Activated naive CD8-positive, alpha-beta T cell treated with anti-CD3 and anti-CD28 coated beads for 36 hours (primary cell): ENCODE measurements at places on chromosomes 3 and 15. TPM values are rescaled to one million over a fixed set of nuclear protein-coding genes. Genes with fewer than 3 reads are reported as not detected.

GRCh38 chr3:134035836-134036235 lies 6.1 kb upstream of the SLCO2A1 start:
- H3K27ac ChIP-seq = no peak overlapping the region
- no peaks in the 10 kb centered on the region for H3K36me3 ChIP-seq
- no peak overlapping the region for H3K4me3 ChIP-seq
- no peak for DNase-seq
- peaks cover 22% of the 10 kb centered on the region for H3K27me3 ChIP-seq

Gene TMEM40
- total RNA-seq = not detected

Gene MYNN
- total RNA-seq = 18.7 TPM

- H3K27ac ChIP-seq = no peak overlapping the region
- no peak for DNase-seq
- peaks cover 26% of the 10 kb centered on the region for H3K36me3 ChIP-seq
- H3K4me3 ChIP-seq = no peak overlapping the region
- H3K27me3 ChIP-seq = no peaks in the 10 kb centered on the region
These were observed 192.5 kb upstream of the CGNL1 start for GRCh38 chr15:57183614-57184344.

GRCh38 chr3:135260025-135260424 lies 465.0 kb downstream of the EPHB1 start:
- H3K4me3 ChIP-seq = no peak overlapping the region
- DNase-seq = no peak
- peaks cover 3% of the 10 kb centered on the region for H3K27me3 ChIP-seq
- H3K36me3 ChIP-seq = no peaks in the 10 kb centered on the region
- no peak overlapping the region for H3K27ac ChIP-seq

Gene PP2D1
- total RNA-seq = not detected

Gene TEX55
- total RNA-seq = not detected

DNA sequence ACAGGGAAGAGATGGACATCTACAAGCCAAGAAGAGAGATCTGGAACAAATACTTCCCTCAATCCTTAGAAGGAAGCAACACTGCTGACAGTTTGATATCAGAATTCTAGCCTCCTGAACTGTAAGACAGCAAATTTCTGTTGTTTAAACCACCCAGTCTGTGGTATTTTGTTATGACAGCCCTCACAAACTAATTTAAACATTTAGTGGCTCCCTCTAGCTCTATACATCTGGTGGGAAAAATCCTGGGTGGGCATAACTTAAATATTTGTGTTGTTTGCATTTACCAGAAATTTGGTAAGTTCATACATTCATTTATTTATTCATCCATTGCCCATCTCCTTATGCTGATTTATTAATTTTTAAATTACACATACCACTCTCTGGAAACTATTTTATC lies 62.5 kb upstream of the GSK3B start:
- no peak overlapping the region for H3K27ac ChIP-seq
- no peak overlapping the region for H3K4me3 ChIP-seq
- H3K36me3 ChIP-seq = peaks cover 18% of the 10 kb centered on the region
- H3K4me1 ChIP-seq = peaks cover 14% of the 10 kb centered on the region
- DNase-seq = no peak

Gene TRANK1
- total RNA-seq = 17.2 TPM

Gene CATSPER2
- total RNA-seq = 0.91 TPM

- H3K27ac ChIP-seq = no peak overlapping the region
- no peaks in the 10 kb centered on the region for H3K36me3 ChIP-seq
- H3K27me3 ChIP-seq = no peaks in the 10 kb centered on the region
- no peak overlapping the region for H3K4me3 ChIP-seq
These were observed 86.5 kb upstream of the NMNAT3 start for GRCh38 chr3:139764069-139764905.

Gene GUCA1C
- total RNA-seq = not detected

DNA sequence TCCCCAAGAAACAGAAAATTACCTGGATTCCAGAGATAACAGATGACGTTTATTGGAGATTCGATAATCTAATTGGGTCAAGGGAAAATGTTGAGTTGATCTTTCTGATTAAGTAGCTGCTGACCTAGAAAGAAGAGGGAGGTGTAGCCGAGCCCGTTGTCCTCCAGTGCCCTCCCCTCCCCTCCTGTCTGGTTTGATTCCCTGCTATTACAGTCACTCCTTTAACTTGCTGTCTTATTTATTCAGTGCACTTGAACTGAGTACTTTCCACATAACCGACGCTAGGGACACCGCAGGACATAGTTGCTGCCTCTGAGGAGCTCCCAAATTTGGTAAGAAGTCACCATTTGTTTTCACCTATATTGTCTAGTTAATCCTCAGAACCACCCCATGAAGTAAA lies 103.7 kb downstream of the AQP9 start:
- H3K4me3 ChIP-seq = no peak overlapping the region
- H3K27me3 ChIP-seq = no peaks in the 10 kb centered on the region
- DNase-seq = no peak
- no peak overlapping the region for H3K27ac ChIP-seq
- no peaks in the 10 kb centered on the region for H3K4me1 ChIP-seq

Gene CYP1A1
- total RNA-seq = 4.9 TPM
